Upper lobe of left lung (tissue), 6 donors: ENCODE measurements at places on chromosomes 1 and 21.

GRCh38 chr1:162475539-162476185 is 22.0 kb upstream of the UHMK1 start:
- no peak for DNase-seq

DNA sequence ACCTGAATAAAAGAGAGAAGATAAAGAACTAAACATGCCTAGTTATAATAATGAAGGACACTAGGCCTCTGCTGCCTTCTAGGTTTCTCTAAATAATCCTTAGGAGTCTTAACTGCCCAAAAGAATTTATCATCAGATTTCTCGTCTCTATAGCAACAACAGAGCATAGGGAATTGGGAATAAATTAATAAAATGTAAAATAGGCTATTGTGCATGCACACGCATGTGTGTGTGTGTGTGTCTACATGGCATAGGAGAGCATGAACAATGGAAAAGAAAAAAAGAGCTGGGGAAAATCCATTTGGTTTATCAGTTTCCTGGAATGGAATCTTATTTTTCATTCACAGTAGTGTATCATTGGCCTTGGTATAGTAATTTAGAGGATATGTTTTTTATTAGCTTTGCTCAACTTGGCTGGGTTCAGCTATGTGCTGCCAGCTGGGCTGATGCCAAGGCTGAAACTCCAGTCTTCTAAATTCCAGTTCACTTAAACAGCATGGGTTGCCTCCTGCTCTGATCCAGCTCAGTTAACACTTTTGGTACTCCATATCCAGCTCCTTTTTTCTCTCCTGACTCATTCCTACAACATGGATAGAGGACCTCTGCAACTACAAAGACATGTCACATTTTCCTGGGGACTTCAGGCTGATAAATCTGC is 80.6 kb upstream of the SLFNL1 start:
- DNase-seq, result no peak

DNA sequence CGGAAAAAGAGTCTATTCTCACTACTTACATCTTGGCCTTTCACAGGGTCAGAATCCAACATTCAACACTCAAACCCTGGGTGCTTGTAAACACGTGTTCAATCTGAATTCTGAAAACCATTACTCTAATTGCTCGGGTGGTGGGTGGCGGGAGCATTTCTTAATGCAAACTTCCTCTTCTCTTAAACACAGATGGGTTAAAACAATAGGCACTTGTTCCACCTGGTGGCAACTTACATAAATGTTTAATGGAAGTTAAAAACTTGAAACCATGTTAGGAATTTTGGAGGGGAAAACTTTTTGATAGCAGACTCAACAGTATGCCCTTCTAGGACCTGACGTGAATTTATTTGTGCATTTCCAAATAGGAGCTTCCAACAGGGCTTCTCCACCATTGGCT is 23.4 kb upstream of the TDRD10 start:
- no peak for DNase-seq

DNA sequence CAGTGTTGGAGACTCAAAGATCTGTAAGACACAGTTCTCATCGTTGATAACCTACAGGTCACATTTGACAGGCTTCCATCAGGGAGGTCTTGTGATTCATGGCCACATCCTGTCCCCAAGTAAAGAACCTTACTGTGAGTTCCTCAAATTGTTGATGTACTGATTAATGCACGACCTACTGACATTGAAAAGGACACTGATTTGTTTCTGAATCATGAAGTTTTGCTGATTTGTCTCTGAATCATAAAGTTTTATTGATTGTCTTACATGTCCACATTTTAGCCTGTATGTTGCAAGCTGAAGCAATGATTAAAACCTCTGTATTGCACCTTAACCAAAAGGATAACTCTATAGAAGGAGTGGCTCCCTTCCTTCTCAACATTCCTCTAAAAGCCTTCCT is 476.3 kb upstream of the RUNX1 start:
- no peak for DNase-seq

DNA sequence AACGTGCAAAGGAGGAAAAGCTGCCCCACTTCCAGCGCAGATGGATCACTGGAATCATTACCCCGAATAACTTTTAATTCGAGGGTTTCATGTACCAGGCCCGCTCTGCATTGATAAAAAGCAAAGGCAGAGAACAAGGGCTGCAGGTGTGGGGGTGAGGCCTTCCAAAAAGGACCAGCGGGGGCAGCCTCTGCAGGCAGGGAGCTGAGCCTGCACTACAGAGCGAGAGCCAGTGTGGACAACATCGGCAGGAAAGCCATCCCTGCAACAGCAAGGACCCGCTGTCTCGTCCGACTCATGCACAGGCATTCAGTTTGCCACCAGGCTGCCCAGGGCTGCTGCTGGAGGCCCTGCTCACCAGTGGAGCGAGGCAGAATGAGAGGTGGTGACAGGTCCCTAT is 27.1 kb upstream of the AJAP1 start:
- DNase-seq, result peak; percentile 42

- no peak for DNase-seq
Measured at GRCh38 chr1:91697416-91697815, 188.5 kb downstream of the TGFBR3 start.

- no peak for DNase-seq
Measured at GRCh38 chr1:210159211-210159610, 73.4 kb upstream of the SERTAD4 start.

DNA sequence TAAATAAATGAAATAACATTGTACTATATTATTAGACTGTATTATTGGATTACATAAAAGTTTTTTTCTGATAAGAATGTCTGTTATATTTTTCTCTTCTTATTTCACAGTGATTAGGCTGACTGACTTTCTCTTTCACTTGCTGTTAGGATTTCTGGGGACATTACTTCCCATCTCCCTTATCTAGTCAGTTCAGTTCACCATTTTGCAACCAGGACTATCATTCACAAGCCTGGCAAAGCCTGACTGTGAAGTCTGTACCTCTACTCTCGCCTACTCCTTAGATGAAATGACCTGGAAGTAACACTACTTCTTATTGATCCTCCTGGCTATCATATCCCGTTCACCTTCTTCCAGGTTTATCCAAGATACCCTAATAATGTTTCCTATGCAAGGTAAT is 676.6 kb downstream of the USP25 start:
- no peak for DNase-seq

DNA sequence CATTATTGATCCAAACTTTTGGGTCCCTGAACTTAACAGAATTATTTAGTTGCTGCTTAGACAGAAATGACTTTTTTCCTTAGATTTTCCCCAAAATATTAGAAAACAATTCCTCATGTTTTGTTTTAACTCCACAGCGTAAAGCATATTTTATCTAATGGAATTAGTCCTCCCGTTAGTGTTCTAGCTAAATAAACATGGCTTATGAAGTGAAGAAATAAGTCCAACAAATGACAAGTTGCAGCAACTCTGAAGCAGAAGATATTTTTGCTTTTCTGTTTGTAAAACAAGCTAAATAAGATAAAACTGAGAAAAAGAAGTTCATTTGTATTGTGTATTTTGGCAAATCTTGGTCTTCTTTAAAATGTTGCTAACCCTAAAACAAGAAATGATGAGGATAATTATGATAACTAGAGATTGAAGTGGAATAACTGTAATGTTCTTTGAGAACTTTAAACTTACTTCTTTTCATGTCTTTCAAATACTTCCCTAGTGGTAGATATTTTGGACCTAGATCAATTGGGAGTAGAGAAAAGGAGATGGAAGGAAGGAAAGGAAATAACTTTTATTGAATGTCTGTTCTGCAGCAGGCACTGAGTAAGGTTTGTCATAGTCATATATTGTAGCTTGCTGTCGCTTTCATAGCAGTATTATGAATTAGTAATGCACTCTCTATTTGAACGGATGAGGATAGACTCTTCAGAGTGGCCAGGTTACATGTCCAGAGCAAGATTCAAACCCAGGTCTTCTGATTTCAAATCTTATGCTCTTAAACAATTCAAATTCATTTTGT is 12.5 kb downstream of the NFIA start:
- no peak for DNase-seq

GRCh38 chr1:109807822-109808680 is 44.3 kb upstream of the EPS8L3 start:
- DNase-seq, result no peak

DNA sequence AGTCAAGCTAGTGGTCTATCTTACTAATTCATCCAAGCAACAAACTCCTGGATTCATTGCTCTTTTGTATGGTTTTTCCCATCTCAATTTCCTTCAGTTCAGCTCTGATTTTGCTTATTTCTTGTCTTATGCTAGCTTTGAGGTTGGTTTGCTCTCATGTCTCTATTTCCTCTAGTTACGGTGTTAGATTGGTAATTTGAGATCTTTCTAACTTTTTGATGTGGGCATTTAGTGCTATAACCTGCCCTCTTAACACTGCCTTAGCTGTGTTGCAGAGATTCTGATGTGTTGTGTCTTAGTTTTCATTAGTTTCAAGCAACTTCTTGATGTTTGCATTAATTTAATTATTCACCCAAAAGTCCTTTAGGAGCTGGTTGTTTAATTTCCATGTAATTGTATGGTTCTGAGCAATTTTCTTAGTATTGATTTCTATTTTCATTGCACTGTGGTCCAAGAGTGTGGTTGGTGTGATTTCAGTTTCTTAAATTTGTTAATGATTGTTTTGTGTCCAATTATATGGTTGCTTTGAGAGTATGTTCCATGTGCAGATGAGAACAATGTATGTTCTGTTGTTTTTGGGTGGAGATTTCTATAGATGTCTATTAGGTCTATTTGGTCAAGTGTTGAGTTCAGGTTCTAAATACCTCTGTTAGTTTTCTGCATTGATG is 154.6 kb downstream of the PLPPR5 start:
- DNase-seq, result no peak

- DNase-seq, result no peak
Measured at GRCh38 chr1:235035928-235036327, 92.7 kb downstream of the TOMM20 start.

GRCh38 chr21:16377120-16377658 is 647.4 kb downstream of the USP25 start:
- no peak for DNase-seq

- DNase-seq, result no peak
Measured at GRCh38 chr1:7516341-7516740, 254.8 kb upstream of the VAMP3 start.

GRCh38 chr1:36453600-36454388 is 3.5 kb upstream of the OSCP1 start:
- no peak for DNase-seq

- peak; percentile 96 for DNase-seq
Measured at GRCh38 chr1:12617901-12618660, at the start of gene DHRS3. Gene DHRS3, minus strand, starts transcription at chr1:12618210. Its CDS starts 862 bp downstream, at chr1:12617348.

GRCh38 chr1:183773482-183774274 is 31.2 kb upstream of the RGL1 start:
- no peak for DNase-seq

- no peak for DNase-seq
Measured at GRCh38 chr1:15972409-15972808, 3.5 kb downstream of the ZBTB17 start.

DNA sequence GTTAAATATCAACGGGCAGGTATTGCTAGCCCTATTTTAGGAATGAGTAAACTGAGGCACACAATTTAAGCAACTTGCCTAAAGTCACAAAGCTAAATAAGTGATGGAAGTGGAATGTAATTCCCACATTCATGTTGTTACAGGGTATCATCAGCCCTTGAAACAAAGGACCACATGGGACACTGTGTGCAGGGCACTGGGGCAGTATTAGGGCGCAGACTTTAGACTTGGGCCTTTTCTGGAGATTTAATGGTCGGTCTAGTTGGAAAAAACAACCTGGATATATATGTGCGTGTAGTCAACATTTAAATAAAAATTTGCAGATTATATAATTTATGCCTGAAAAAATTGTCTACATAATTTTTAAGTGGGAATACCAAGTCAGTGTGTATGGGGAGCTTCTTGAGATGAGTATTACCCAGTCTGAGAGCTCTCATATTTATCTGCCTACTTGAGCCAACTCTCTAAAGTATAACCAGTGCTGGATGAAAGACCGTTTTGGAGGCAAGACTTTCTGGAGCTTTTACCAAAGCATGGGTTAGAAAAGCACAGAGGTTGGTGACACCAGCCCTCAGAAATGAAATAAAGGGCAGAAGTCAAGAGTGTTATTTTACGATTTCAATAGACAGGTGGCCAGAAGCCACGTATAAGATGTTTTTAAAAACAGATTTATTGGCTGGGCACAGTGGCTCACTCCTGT is 1.6 kb downstream of the KDM1A start:
- DNase-seq, result no peak
